Stimulated activated naive CD4-positive, alpha-beta T cell treated with Interleukin-2 at 50 U/mL for 16 hours (primary cell): ENCODE measurements at places on chromosomes 6 and 20.
A peak's percentile ranks its signal among the peaks of the same experiment; 100 is the strongest.

DNA sequence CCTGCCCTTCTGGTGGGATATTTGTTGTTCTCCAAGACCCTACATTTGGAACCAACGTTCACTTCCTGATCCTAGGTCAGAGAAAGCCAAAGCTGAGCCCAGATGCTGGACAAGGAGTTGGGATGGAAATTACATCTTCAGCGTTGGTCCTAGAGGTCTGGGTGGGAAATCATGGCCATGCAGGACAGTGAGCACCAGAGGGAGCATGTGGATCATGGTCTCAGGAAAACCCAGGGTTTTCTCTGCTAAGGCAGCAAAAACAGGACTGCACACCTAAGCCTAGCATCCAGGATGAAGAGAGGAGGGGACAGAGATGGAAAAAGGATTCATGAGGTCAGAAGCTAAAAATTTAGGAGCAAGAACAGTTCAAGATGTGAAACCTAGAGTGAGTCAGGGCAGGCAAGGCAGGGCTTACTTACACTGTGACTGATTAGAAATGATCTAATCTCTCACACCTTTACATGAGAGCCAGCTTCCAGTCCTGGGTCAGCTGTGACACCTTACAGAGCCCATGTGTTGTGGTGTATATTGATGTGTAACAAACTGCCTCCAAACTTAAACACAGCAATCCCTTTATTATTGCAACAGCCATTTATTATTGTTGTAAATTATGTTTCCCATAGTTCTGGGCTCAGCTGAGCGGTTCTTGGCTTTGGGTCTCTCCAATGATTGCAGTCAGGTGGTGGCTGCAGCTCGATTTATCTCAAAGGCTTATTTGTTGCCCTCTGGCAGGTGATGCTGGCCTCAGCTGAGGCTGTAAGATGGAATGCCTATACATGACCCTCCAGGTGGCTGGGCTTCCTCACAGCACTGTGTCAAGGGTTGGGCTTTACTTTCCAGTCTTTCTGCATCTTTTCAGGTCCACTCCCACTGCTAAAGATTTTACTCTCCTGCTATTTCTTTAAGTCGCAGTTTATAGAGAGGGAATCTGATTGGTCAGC lies 6.5 kb downstream of the C20orf202 start:
- no peak for DNase-seq

GRCh38 chr6:98648211-98648914 lies 186.0 kb upstream of the POU3F2 start:
- no peak for DNase-seq

DNA sequence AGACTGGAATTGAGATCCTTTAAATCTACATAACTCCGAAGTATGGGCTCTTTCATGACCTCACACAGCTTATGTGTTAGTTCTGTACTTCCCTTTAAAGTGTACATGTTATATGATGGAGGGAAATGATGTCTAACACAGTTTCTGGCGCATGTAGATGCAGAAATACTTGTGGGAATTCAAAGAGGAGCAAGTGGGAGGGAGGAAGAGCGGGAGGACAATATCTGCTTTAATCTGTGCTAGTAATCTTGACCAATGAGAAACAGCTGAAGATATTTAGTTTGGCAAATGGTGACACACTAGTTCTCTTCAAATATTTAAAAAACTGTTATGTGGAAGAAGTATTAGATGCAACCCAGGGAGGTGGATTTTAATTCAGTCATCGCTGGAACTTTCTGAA lies 62.9 kb upstream of the PLEKHG1 start:
- DNase-seq, result no peak

GRCh38 chr6:42269553-42269952 lies 51.9 kb upstream of the MRPS10 start:
- no peak for DNase-seq

DNA sequence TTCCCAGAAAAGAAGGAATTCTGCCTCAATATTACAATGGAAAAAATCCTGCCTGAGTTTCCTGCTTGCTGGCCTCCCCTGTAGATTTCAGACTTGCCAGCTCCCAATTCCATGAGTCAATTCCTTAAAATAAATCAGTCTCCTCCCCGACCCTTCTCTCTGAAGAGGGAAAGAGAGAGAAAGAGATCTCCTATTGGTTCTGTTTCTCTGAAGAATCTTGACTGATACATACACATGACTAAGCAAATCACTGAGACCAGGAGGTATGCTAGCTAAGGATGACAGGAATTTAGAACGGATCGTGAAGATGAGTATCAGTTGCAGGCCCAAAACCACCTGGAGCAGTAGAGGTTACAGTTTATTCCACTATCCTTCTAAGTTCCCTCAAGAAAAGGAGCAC lies 11.3 kb upstream of the RBM24 start:
- DNase-seq, result no peak

DNA sequence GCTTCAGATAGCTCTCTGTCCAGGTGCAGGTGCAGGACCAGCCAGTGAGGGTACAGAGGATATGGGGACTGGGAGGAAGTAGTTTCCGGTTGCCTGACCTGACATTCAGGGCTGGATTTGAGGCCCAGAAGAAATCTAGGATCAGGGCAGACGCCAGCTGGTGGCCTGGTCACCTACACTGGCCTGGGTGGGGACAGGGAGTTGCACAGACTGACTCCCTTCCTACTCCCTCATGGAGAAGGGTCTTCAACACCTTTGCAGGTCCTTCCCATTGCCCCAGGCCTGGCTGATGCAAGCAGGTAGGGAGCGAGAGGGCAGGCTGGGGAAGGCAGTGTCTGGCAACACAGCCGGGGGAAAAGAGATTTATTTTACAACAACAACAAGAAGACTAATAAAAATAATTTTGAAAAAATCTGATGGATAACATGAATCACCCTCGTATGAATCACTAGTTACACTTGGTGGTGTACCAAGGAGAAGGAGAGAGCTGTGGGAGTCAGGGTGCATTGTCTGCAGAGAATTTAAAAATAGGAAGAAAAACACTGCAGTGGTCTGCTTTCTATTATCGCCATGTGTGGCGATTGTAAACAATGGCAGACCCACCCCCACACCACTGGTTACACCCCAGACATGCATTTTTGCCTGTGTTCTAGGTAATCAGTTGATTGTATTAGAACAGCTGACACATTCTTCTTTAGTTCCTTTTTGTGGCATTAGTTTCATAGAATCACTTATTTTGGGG lies 62.3 kb upstream of the SNX9 start:
- peak; percentile 57 for DNase-seq

GRCh38 chr6:169850154-169850553 lies 98.7 kb downstream of the ERMARD start:
- DNase-seq, result no peak

DNA sequence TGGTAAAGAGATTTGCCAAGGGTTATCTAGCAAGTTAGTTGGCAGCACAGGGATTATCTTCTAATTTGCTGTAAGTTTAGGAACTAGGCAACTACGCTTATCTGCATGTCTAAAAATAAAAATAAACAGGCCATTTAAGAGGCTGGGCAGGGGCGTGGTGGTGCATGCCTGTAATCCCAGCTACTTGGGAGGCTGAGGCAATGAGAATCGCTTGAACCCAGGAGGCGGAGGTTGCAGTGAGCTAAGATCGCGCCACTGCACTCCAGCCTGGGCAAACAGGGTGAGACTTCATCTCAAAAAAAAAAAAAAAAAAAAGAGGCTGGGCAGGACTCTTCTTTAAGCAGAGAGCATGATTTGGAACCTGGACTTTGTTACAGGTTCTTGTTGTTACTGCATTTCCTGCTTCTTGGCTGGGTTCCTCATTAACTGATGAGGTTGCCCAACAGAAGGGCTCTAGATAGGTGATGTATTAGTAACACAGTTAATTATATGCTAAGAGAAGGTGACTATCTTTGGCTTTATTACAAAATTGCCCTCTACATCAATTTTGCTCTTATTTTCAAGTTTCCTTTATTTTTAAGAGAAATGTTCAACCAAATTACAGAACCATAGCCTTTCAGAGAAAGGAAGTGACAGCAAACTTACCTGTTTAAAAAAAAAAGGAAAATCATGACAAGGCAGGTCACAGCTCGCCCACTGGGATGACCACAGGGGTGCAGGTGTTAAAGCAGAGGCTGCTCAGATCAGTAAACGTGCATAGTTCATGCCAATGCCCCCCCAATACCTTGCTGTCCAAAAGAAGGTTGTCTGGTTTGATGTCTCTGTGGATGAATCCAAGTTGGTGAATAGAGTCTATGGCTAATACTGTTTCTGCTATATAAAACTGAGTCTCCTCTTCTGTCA lies 32.5 kb downstream of the STK38 start:
- DNase-seq, result no peak

- DNase-seq, result no peak
Measured at GRCh38 chr6:7267071-7267465, 45.9 kb downstream of the SSR1 start.
